Anterior cingulate cortex (tissue), 58 donors: ENCODE measurements at places on chromosomes 12 and 14.

GRCh38 chr14:51550636-51551035, 101.1 kb upstream of the FRMD6 start:
- no peak for DNase-seq

DNA sequence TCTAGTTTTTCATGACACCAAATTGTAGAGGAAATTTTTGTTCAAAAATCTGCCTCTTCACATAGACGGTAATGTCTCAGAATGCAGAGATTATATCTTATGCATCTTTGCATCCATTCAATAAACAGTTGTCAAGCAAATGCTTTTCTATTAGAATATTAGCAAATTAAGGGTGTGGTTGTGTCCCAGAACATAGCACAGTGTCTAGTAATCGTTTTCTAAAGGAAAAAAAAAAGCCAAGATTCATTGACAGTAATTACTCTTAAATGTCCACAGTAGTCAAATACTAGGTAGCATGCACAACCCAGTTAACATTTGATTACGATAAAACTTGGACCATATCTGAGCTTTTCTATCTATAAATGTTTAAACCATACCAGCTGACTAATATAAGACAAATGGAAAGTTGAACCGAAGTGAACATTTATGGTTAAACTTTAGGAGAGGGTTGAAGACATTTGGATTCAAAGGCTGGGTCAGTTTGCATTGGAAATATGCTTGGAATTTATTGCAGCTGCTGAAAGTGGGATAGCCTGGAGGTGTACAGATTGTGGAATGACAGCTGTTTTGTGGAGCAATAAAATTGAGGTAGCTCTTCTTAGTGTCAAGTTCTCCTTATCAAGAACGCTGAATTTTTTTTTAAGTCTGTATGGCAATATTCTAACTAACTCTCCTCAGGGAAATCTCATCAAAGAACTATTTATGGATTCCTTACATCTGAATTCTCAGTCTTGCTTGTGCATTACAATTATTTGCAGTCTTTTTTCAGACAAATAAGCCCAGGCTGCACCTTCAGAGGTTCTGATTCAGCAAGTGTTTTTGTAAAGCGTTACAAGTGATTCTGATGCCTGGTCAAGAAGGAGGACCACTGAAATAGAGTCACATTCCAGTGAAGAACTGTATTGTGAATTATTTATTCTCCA, 66.7 kb upstream of the ATP2B1 start:
- no peak for DNase-seq

DNA sequence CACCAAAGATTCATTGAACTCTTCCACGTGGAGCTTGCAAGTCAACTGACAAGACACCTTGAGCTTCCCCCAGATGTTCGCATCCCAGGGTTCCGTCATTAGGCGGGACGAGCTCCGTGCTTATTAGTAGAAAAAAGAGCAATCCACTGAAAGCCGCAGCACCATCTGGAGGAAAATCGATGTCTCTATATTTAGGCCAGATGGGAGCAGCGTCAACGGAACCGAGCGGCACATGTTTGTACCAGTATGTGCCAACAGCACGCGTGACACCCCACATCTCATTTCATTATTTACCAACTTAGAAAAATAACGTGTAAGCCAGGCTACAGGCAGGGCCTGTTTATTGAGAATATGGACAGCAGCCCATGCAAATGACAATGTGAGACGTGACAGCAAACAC, 45.8 kb upstream of the TMEM132D start:
- DNase-seq, result no peak

DNA sequence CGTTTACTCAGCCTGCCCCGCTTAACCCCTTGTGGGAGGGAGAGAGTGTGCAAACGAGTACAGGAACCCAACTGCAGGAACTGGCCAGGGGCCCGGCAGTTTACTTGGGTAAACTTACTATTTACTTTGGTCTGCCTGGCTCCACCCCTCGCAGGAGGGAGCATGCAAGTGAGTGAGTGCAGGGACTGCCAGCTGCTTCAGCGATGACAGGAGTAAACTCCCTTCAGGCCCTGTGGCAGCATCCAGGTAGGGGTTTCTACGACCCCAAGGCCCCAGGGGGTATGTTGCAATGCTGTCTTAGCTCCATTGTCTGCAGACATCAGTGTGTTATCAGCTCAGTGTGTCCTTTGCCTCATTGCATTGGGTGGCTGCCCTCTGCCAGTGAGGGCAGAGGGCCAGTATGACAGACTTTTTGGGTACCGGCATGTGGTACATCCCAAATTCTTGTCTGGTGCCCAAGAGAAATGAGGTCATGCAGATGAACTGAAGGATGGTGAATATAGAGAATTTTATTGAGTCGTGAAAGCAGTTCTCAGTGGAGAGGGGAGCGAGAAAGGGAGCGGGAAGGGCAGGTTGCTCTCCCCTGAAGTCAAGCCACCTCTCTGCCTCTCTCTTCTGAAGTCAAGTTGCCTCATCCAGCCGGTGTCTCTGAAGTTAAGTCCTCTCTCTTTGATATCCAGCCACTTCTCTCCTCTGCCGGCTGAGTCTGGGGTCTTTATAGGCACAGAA, 181.8 kb downstream of the FUT8 start:
- DNase-seq, result no peak

GRCh38 chr12:96529912-96530311, 40.5 kb downstream of the CFAP54 start:
- no peak for DNase-seq

- DNase-seq, result peak; percentile 34
Measured at GRCh38 chr14:102088012-102088792, 1.4 kb upstream of the HSP90AA1 start.

GRCh38 chr12:5808981-5809380, 136.1 kb downstream of the ANO2 start:
- DNase-seq, result no peak

- DNase-seq, result no peak
Measured at GRCh38 chr12:39112064-39112463, 206.7 kb upstream of the CPNE8 start.

DNA sequence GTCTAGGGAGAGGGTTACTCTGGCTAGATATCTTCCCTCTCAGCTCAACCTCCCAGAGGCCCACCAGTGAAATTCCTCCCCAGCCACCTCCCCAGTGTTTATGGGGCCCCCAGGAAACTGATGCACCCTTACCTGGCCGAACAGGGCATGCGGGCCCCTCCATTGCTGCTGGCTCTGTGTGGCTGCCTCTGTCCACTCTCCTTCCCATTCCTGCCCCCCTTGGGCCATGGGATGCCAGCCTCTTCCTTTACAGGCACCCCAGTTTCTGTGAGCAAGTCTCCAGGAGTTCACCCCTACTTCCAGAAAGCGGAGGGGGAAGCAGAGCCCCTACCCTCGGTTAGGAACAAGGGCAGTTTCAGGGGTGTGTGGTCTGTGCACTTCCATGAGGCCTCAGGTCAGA, 19.4 kb upstream of the ZDHHC22 start:
- no peak for DNase-seq

- no peak for DNase-seq
Measured at GRCh38 chr12:47393403-47393790, 312.4 kb downstream of the RPAP3 start.

- DNase-seq, result no peak
Measured at GRCh38 chr12:102816816-102817434, 100.1 kb downstream of the PAH start.

DNA sequence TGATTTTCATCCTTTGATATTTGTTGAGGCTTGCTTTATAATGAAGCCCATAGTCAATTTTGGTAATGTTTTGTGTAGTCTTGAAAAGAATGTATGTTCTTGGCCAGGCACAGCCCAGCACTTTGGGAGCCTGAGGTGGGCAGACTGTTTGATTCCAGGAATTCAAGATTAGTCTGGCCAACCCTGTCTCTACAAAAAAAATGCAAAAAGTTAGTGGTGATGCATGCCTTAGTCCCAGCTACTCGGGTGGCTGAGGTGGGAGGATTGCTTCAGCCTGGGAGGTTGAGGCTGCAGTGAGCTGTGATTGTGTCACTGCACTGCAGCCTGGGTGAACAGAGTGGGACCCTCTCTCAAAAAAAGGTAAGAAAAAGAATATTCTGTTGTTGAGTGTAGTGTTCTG, 10.8 kb downstream of the ETNK1 start:
- DNase-seq, result no peak

- DNase-seq, result no peak
Measured at GRCh38 chr12:93167841-93168492, 209.8 kb upstream of the NUDT4 start.

GRCh38 chr12:44031472-44032185, 195.7 kb downstream of the TMEM117 start:
- DNase-seq, result no peak

GRCh38 chr12:128807161-128807724, 16.5 kb downstream of the SLC15A4 start:
- DNase-seq, result no peak

DNA sequence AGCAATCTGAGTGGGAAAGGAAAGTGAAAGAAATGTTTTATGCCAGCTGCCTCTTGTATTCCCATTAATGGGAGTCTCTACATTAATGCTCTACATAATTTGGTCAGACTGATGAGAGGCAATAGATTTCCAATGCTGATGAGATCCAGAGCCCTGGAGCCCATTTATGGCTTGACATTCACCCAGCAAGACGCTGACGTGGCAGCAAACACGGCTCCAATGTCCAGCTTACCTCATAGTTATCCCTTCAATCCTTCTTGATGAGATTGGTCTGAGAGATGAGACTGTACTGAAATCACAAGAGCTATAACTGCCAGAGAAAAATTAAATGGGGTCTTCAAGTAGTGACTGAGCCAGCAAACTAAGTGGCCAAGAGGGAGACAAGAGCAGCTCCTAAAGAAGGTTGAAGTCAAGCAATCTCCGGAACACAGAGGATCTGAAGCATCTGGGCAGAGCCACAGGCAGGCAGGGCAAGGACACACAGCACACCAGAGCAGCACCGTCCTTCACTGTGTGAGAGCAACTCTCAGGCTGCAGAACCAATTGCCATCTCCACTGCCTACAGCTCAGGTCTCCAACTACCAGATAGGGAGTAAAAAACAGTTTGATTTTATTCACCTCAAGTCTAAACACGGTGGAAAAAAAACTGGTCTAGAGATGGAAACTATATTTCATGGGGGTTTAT, 7.3 kb upstream of the MYO1A start:
- no peak for DNase-seq

GRCh38 chr14:81974543-81974942, 440.9 kb upstream of the SEL1L start:
- DNase-seq, result no peak

DNA sequence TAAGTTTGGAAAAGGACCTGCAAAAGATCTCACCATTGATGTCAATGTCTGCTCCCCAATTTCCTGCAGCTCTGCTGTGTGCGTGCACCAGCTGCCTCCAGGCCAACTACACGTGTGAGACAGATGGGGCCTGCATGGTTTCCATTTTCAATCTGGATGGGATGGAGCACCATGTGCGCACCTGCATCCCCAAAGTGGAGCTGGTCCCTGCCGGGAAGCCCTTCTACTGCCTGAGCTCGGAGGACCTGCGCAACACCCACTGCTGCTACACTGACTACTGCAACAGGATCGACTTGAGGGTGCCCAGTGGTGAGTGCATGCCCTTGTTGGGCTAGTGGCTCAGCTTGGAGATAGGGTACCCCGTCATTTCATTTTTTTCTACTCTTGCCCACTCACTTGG, 23.7 kb downstream of the ACVR1B start:
- DNase-seq, result no peak

- no peak for DNase-seq
Measured at GRCh38 chr14:62431496-62431895, 613.8 kb downstream of the KCNH5 start.

GRCh38 chr12:66398931-66399910, 96.9 kb downstream of the HELB start:
- no peak for DNase-seq

DNA sequence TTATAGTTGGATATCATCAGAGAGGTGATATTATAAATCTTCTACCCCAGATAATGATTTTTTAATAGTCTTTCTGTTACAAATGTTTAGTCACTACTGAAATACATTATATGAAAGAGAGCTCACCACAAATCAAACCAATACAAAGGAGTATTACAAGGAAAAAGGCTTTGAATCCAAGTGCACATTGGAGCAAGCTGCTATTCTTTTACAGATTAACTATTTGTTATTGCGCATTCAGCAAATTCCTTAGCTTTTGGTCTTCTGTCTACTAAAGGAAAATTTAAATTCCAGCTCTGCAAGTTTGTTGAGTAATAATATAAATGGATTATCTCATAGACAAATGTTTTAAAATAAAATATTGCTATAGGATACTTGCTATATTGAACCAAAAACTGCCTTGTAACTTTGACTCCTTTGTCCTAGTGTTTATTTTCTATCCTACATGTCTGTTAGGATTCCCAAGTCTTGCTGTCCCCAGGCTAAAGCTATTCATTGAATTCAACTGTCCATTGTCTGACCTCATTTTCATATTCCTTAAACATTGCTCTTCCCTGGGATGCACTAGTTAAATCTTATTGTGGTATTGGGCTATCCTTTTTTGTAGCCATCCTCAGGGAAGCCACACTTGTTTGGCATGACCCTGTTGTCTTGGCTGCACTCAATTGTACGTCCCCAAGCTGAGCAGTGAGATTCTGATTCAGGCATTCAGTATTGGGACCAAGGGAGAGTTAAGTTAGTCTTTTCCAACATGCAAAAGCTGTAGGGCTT, 41.5 kb downstream of the PDE3A start:
- DNase-seq, result no peak

- no peak for DNase-seq
Measured at GRCh38 chr12:130742716-130743115, 26.6 kb upstream of the RIMBP2 start.

GRCh38 chr12:97235102-97235501, 227.5 kb upstream of the RMST start:
- no peak for DNase-seq

DNA sequence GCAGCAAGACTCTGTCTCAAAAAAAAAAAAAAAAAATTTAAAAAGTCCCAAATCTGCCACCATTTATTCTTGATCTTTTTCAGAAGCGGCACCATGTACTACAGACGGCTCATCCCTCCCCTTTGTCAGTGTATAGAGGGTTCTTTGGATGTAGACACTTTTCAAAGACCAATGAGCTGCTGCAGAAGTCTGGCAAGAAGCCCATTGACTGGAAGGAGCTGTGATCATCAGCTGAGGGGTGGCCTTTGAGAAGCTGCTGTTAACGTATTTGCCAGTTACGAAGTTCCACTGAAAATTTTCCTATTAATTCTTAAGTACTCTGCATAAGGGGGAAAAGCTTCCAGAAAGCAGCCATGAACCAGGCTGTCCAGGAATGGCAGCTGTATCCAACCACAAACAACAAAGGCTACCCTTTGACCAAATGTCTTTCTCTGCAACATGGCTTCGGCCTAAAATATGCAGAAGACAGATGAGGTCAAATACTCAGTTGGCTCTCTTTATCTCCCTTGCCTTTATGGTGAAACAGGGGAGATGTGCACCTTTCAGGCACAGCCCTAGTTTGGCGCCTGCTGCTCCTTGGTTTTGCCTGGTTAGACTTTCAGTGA, 6.5 kb upstream of the ACACB start:
- DNase-seq, result no peak

- no peak for DNase-seq
Measured at GRCh38 chr12:101670007-101670671, 27.3 kb upstream of the CHPT1 start.

- DNase-seq, result no peak
Measured at GRCh38 chr14:72780751-72781150, 113.2 kb downstream of the DPF3 start.

DNA sequence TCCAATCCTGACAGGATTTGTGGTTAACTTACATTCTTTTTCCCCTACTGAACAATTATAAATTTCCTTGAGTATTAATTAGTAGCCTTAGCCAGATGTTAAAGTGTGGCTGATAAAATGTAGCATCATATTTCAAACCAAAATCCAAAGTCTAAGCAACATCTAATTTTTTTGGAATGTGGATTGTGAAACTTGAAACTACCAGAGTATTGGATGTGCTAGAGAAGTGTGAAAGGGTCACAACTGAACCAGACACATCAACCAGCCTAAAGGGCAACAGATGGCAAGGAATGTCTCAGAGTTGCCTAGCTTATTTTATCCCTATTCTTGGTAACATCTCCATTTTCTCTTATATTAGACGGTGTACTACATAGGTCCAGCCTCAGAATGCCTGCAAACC, 153.1 kb upstream of the DCN start:
- no peak for DNase-seq
